ENCODE measurements at places on chromosomes 3 and 15. TPM values are rescaled to one million over a fixed set of nuclear protein-coding genes. Genes with fewer than 3 reads are reported as not detected.
A peak's percentile ranks its signal among the peaks of the same experiment; 100 is the strongest.

GRCh38 chr3:61158667-61159066, 92.6 kb downstream of the FHIT start:
- H3K4me1 ChIP-seq: no peaks in the 10 kb centered on the region
- no peak for DNase-seq
- no peaks in the 10 kb centered on the region for H3K36me3 ChIP-seq
- H3K27ac ChIP-seq: no peak overlapping the region
- no peaks in the 10 kb centered on the region for H3K27me3 ChIP-seq

DNA sequence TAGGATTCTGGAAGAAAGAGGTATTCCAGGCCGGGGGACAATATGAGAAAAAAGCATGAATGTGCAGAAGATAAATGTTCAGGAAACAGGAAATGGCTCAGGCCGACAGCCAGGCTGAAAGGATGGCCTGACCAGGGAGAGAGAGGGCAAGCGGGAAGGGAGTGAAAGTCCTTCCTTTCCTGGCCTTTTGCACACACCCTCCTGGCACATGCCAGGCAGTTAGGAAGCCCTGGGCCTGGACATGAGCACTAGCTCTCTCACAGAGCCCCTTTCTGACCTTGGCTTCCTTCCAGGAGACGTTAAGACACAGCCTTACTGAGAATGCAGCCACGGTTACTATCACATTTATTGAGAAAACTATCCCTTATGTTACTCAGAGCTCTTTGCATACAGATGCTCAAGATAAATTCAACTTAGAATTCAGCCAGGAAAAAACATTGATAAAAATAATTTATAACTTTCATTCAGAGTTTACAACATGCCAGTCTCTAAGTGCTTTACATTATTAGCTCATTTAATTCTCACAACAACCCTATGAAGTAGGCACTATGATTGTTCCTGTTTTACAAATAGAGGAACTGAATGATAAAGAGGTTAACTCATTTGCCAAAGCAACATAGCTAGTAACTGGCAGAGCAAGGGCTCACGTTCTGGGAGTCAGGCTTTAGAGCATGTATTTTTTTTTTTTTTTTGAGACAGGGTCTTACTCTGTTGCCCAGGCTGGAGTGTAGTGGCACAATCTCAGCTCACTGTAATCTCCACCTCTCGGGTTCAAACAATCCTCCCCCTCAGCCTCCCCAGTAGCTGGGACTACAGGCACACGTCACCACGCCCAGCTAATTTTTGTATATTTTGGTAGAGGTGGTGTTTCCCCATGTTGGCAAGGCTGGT, 39.4 kb upstream of the SMAD3 start:
- no peaks in the 10 kb centered on the region for H3K36me3 ChIP-seq
- peaks cover 40% of the 10 kb centered on the region for H3K4me1 ChIP-seq
- peak; percentile 61 for DNase-seq
- H3K27ac ChIP-seq: peak overlapping the region; percentile 76
- no peak overlapping the region for H3K4me3 ChIP-seq
- no peaks in the 10 kb centered on the region for H3K27me3 ChIP-seq

The ZNF619 gene
- total RNA-seq: 3.4 TPM

The CCDC13 gene
- total RNA-seq: 0.34 TPM

- peaks cover 6% of the 10 kb centered on the region for H3K36me3 ChIP-seq
- peaks cover 16% of the 10 kb centered on the region for H3K4me1 ChIP-seq
- H3K27ac ChIP-seq: no peak overlapping the region
- H3K4me3 ChIP-seq: no peak overlapping the region
- H3K27me3 ChIP-seq: no peaks in the 10 kb centered on the region
Observed at GRCh38 chr15:82159922-82160321, 102.6 kb downstream of the EFL1 start.

GRCh38 chr3:195597229-195597628, 13.5 kb upstream of the APOD start:
- H3K27ac ChIP-seq: no peak overlapping the region
- H3K27me3 ChIP-seq: no peaks in the 10 kb centered on the region
- no peaks in the 10 kb centered on the region for H3K36me3 ChIP-seq
- no peaks in the 10 kb centered on the region for H3K4me1 ChIP-seq
- H3K4me3 ChIP-seq: no peak overlapping the region
- no peak for DNase-seq

The GADL1 gene
- total RNA-seq: 0.08 TPM

DNA sequence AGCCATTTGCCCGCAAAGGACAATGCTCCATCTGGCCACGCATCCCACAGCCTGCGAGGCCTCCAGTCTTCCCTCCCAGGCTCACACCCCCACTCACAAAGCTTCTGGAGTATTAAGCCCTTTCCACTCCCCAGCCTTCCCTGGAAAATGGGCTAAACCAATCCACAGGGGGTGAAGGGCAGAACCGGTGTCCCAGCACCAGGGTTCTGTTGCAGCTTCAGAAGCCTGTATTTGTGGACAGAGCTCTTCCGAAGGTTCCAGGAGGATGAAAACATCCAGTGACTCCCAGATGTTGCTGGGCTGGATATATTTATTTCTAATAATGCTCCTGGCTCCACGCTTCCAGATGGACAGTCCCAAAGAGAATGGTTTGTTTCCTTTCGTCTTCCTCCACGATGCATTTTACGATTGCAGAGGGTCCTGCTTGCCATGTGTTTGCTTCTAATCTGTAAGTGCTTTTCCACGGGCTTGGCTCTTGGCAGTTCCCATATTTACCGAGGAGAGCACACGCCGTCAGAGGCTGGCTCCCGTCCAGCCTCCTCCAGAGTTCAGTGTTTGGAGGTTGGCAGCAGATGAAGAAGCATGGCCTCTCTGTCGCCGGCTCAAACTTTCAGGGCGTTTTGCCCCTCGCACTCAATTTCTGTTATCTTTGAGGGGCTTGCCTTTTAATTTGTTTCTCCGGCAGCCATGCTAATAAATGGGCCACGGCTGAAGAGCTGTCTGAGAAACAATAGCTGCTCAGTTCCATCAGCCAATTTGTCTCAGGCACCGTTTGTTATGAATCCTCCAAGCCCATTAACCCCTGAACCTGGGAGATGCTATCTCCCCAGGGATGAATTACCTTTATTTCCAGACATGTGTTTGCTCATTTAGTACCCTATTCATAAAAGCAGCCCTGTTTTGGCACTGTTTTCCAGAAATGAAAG, 367.9 kb upstream of the PROK2 start:
- H3K4me3 ChIP-seq: peak overlapping the region; percentile 41
- H3K36me3 ChIP-seq: no peaks in the 10 kb centered on the region
- DNase-seq: peak; percentile 44
- H3K27ac ChIP-seq: no peak overlapping the region
- H3K27me3 ChIP-seq: no peaks in the 10 kb centered on the region

The GRM2 gene
- 0.16 TPM for total RNA-seq

The FOXL2 gene
- total RNA-seq: 0.42 TPM

- no peak overlapping the region for H3K4me3 ChIP-seq
- no peaks in the 10 kb centered on the region for H3K36me3 ChIP-seq
- DNase-seq: no peak
- 0 out of 2 replicates have a peak, but pooled peaks cover 5% of the 10 kb centered on the region for H3K4me1 ChIP-seq
- H3K27me3 ChIP-seq: no peaks in the 10 kb centered on the region
- no peak overlapping the region for H3K27ac ChIP-seq
Observed at GRCh38 chr15:88179562-88179961, 77.0 kb downstream of the NTRK3 start.

GRCh38 chr3:194250098-194251002, 100.8 kb downstream of the CPN2 start:
- H3K27ac ChIP-seq: no peak overlapping the region
- H3K4me1 ChIP-seq: peaks cover 19% of the 10 kb centered on the region
- peak overlapping the region; percentile 8 for H3K4me3 ChIP-seq
- DNase-seq: peak; percentile 83

The CPLX3 gene
- not detected for total RNA-seq

- H3K36me3 ChIP-seq: no peaks in the 10 kb centered on the region
- no peaks in the 10 kb centered on the region for H3K4me1 ChIP-seq
- H3K27me3 ChIP-seq: no peaks in the 10 kb centered on the region
- no peak overlapping the region for H3K27ac ChIP-seq
Observed at GRCh38 chr3:57386307-57386706, 93.8 kb upstream of the ASB14 start.

The TMEM207 gene
- total RNA-seq: not detected

- no peak overlapping the region for H3K27ac ChIP-seq
- no peak overlapping the region for H3K4me3 ChIP-seq
- DNase-seq: no peak
- no peaks in the 10 kb centered on the region for H3K36me3 ChIP-seq
- H3K27me3 ChIP-seq: no peaks in the 10 kb centered on the region
Observed at GRCh38 chr3:73571238-73571794, 53.4 kb downstream of the PDZRN3 start.

DNA sequence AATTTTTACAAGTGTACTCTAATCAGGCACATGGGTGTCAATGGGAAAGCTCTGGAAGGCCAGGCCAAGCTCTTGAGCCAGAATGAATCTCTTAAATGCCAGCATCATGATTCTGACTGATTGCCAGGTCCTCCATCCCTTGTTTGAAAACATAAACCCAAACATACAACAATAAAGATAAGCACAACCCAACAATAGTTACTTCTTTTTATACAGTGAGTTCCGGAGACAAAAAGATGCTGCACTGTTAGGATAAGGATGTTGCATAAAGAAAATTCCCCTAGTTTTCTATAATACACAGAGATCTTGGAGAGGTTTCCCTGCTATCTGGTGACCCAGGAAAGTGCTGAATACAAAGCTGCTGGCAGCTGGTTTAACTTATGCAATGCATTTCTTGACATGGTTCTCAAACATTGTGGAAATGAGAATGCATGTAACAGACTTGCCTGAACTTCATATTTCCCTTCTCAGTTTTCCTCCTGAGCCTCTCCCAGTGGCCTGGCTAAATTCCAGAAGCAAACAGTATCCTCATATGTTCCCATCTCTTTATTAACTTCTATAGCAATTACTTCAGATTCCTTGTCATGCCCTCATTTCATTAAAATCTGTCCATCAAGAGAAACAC, 180.1 kb upstream of the PRICKLE2 start:
- H3K36me3 ChIP-seq: no peaks in the 10 kb centered on the region
- H3K4me3 ChIP-seq: no peak overlapping the region
- no peaks in the 10 kb centered on the region for H3K27me3 ChIP-seq
- no peaks in the 10 kb centered on the region for H3K4me1 ChIP-seq
- no peak for DNase-seq

DNA sequence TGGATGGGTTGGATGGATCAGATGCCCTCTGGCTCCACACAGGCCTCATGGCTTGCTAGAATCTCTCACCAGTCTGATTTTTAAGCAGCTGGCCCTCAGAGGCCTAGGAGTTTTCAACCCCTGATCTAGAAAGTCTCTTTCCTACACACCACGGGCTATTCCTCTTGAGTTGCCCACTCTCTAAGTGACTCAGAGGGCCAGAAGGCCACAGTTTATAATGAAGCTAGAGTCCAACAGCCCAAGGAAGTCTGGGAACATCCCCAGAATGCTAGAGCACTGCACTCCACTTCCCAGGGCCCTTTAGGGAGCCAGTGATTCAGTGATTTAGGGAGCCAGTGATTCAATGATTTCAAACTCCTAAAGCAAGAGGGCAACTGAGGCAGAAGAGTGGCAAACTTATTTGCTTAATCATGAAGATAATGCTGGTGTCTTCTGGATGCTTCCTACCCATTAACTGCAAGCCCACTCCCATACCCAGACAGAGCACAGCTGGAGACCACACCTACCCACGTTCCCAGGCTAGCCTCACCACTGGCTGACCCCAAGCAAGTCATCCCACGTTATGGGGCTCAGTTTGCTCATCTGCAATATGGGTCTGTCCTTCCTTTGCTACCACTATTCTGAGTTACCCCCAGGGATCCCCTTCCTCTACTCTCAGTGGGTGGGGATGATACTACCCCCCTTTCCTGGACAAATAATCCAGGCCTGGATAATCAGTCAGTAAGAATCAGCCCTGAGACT, 36.7 kb downstream of the ABTB1 start:
- 0 out of 2 replicates have a peak, but pooled peaks cover 7% of the 10 kb centered on the region for H3K36me3 ChIP-seq
- no peak for DNase-seq
- H3K27me3 ChIP-seq: no peaks in the 10 kb centered on the region

The PRTG gene
- total RNA-seq: 50.3 TPM

DNA sequence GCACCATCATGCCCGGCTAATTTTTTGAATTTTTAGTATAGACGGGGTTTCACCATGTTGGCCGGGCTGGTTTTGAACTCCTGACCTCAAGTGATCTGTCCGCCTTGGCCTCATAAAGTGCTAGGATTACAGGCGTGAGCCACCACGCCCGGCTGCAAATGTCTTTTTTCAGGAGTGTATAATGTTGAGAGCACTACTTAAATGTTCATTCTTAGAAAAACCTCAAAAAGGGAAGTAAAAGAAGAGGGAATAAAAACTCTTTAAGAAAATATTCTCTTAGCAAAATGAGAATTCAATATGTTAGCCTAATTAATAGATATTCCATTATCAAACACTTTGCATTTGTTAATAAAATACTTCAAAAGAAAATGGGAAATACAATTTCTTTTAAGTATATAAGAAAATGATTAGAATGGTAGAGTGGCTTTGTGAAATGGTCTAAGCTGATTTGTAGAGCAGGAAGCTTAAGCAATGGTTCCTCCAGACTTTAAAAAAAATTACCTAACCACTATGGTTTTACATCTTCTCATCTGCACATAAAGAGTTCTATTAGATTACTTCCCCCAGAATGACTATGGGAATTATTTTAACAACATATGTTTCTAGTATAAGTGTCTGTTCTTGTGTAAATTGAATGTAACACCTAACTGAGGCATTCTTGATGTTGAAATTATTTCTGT, 226.7 kb upstream of the ALCAM start:
- H3K27me3 ChIP-seq: no peaks in the 10 kb centered on the region
- H3K4me1 ChIP-seq: no peaks in the 10 kb centered on the region
- H3K27ac ChIP-seq: no peak overlapping the region
- H3K36me3 ChIP-seq: no peaks in the 10 kb centered on the region
- no peak overlapping the region for H3K4me3 ChIP-seq

DNA sequence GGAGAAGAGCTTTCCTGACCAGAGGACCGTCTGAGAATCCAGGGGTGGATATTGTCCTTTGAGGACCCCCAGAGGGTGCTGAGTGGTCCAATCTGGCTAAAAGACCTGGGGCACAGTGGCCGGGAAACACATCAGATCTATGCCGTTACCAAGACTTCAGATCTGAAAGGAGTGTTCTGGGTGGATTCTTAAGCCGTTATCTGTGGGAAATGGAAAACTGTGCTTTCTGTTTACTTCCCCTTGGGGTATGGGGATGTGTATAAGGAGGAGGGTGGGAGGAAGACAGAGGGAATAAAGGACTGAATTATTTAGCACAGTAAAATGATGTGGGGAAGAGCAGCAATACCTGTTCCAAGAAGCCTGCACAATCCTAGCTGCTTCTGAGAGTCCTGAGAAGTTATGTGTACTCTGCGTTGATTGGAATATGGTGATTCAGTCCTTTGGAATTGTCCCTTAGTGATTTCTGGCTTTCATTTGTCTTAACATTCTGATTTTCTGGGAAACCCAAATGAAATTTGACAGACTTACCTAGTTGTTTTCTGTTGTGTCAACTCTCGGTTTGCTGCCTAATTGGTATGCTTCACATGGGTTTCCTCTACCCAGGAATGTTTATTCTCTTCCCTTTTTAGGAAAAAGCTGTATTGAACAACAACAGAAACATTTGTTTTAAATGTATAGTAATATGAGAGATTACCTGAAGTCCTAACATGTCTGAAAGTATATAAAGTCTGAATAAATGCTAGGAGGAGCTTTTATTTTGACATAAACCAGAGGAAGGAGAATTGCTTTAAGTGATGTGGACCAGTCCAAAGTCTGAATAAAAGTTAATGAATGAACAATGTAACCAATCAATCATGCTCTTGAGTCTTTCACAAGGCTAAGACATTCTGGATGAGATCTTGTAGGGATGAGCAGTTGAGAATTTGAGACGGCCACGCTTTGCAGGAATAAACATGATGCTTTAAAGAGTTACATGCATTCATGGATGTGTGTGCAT, 427.1 kb upstream of the C2CD4B start:
- H3K4me1 ChIP-seq: peaks cover 11% of the 10 kb centered on the region
- no peak overlapping the region for H3K4me3 ChIP-seq
- DNase-seq: no peak
- no peak overlapping the region for H3K27ac ChIP-seq

All from SJCRH30 (cell line).